ENCODE measurements at places on chromosomes 7 and 10.
A peak's percentile ranks its signal among the peaks of the same experiment; 100 is the strongest.

DNA sequence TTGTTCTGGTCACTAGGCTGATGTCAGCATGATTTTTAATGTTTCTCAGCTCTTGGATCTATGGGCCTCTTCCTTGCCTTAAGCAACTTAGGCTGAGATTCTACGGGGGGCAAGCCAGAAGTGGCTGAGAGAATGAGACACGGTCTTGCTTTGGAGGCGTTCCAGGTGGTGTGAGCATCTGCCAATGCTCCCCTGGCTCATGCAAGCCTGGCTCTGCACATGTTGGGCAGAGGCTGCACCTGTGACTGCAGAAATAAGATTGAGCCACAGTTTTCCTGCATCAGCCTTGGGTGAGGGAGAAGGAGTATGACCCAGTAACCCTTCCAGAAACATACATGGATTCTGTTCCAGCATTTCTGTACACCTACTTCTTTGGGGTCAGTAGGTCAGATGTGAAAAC lies 41.9 kb downstream of the C10orf120 start:
- no peak for DNase-seq

GRCh38 chr7:86366946-86367345 lies 276.8 kb upstream of the GRM3 start:
- no peak for DNase-seq

- no peak for DNase-seq
Observed at GRCh38 chr10:70174058-70174741, 3.9 kb upstream of the SAR1A start.

GRCh38 chr10:90461437-90462155 lies 396.2 kb downstream of the HTR7 start:
- DNase-seq: no peak

- peak; percentile 17 for DNase-seq
Observed at GRCh38 chr7:129225206-129225930, 538 bp downstream of the AHCYL2 start.

DNA sequence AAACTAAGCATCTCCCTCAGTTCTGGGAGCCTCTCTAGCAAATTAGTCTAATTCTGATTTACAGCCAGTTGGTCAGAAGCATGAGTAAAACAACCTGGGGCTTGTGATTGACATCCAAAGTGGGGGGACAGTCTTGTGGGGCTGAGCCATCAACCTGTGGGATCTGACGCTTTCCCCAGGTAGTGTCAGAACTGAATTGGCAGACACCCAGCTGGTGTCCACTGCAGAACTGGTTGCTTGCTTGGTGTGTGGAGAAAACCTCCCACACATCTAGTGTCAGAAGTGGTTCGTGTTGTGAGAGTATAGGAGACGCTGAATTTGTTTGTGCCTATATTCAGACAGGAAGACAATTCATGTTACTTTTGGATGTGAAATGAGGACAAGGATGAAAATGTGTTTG lies 92.2 kb upstream of the PDCD4 start:
- DNase-seq: no peak

DNA sequence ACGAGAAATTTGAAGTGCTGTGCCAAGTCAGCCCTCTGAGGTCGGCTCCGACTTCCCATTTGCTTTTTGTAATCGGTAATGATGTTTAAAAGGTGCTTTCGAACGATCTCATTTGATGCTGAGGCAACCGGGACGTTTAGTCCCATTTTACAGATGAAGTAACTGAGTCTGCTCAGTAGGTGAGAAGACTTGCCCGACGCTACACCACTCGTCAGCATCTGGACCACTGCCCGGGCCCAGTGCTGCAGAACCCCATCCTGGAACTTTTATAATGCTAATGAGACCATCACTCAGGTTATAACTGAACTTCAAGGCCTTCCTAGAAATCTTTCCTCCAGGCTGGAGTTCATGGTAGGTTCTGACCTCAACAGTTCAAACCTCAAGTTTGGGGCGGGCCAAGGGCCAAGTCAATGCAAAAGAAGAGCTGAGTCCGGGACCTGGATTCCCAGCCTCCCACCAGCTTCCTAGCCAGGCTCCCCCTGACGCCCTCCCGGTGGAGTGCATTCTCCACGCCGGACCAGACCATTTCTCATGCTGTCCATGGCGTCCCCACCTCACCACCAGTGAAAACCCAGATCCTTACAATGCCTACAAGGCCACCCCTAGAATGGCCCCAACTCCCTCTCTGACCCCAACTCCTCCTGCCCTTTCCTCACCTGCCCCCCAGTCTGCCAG lies 699 bp upstream of the PDLIM1 start:
- no peak for DNase-seq

GRCh38 chr7:31794851-31795344 lies 107.9 kb downstream of the PPP1R17 start:
- DNase-seq: no peak

GRCh38 chr10:35378541-35379210 lies 42.4 kb downstream of the CCNY start:
- no peak for DNase-seq

DNA sequence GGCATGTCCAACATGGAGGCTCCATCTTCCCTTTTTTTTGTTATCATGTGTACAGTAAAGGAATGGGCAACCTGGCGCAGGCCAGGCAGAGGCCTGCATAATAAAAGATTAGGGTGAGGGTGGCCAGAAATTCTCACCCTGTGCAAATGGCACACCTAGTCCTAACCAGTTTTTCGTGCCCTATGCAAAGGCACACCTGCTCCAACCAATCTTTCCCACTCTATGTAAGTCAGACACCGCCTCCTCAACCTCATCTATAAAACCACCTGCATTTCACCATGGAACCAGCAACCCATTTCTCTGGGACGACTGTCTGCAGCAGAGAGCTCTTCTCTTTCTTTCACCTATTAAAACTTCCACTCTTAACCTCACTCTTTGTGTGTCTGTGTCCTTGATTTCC lies 16.1 kb downstream of the TBATA start:
- DNase-seq: no peak

GRCh38 chr10:110634527-110635209 lies 9.5 kb upstream of the RBM20 start:
- DNase-seq: no peak

DNA sequence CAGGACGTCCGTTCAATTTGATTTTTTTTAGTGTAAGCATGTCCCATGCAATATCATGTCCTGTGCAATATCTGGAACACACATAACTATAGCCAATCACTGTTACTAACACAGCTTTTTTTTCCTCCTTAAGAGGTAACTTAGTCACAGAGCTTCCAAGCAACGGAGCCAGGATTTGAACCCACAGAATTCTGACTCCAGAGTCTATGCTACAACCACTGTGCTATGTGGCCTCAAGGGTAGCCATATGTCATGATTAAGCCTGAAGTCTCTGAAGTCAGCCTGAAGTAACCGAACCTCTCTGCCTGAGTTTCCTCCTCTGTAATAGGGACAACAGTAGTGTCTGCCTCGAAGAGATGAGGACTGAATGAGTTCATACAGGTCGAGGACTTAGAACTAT lies 42.2 kb upstream of the TCF7L2 start:
- no peak for DNase-seq

DNA sequence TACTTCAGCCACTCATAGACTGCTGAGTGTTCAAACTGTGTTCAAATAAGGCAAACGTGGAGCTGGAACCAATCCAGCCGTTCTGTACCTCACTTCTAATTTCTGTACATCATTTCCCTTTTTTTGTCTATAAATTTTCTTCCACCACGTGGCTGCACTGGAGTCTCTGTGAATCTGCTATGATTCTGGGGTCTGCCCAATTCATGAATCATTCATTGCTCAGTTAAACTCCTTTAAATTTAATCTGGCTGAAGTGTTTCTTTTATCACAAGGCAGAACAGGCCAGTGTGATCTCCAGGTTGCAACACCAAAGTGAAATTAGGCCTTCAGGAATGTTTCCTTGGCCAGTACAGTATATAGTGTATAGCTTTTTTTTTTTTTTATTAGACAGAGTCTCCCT lies 53.5 kb downstream of the DNAJC12 start:
- no peak for DNase-seq

DNA sequence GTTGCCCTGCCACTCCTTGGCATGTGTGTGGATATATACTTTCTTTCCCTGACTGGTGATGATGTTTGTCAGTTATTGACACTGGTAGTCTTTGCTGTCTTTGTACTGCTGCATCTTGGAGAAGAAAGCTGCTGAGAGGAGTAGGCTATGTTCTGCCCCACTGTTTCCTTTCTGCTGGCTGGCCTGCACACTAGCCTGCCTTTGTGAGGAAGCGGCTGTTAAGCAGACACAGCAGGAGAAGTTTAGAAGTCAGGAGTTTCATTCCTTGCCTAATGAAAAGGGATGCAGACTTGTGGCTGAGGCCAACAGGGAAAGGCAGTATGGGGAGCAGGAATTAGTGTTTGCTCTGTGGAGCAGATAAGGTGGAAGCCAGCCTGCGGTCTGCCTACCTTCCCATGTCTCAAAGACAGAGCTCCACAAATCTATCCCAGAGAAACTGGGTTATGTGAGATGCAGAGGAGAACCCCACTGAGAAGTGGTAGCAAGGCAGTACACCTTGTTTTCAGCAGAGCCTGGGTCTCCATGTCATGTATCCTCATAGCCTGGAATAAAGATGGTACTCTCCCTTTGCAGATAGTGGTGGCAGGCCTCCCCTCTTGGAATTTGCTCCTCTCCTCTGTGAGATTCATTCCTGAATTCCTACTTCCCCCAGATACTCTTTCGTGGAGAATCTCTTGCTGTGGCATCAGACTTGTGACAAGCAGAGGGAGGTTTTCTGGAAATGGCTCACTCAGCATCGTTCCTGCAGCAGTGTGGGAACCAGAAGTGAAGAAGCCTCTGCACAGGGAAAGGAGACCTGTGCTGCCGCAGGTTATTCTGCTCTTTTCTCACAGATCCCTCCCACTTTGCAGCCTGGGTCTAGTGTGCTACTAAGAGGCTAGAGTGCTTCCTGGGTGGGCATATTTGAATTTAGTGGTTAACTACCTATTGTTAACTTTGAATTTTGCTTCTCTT lies 130.2 kb downstream of the LRRC4 start:
- DNase-seq: no peak

DNA sequence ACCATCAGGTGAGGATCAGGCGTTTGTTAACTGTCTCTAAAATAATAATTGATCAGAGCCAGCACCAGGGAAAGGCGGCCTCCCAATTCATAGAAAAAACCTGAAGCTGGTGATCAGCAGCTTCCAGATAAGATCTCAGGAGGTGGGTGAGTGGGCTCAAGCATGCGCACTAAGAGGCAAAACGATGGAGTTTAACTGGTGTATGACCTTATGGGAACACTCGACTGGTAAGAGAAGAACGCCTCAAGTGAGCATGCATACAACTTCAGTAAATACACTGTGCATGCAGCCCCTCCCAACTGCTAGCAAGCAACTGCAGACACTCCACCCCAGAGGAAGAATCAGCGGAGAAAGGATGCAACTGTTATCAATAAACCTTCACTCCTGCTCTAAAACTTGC lies 18.1 kb downstream of the RAPGEF5 start:
- DNase-seq: no peak

DNA sequence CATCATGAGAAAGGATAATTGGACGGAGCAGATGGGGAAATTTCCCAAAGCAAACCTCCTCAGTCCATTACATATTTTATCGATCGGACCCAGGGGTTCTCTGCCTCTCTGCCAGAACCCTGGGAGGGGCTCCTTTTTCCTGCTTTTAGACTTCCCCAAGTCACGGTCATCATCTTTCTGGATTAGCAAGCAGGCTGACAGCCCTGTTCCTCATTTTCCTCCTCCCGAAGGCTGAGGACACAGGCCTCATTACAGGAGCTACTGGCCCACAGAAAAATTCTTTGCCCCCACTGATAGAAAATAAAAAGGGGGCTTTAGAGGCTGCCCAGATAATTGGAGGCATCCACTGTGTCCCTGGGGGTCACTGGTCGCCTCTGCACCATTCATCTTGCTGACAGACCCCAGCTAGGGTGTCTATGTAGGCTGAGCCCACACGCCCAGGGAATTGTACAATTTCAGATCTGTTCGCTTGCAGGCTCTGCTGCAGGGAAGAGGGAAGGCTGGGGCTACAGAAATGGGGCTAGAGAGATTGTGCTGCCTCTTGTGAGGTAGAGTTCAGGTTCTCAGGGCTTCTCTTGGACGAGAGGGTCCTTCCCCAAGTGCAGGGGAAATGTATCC lies 125.7 kb upstream of the SDK1 start:
- no peak for DNase-seq

DNA sequence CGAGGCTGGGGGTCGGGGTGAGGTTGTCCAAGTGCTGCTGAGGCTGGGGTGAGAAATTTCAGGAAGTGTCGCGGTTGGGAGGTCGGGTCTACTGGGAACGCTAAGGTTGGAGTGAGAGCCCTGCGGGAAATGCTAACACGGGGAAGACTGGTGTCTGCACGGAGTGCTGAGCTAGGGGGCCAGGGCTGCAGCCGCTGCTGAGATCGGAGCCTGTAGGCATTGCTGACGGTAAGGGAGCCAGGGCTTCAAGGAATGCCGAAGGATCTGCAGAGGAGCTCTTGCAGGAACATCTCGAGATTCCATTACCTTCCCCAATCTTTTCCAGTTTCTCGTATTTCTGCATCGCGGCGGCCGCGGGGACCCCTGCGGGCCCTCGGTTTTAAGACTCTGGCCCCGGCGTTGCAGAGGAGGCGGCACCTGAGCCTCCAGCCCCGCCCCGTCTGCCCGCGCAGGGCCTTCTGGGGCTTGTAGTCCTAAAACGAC lies at the start of gene CDK5:
Gene CDK5, minus strand, starts transcription at position 392 of the 483 bp plus-strand sequence. Its CDS starts 49 bp downstream, at position 343.
- DNase-seq: no peak

DNA sequence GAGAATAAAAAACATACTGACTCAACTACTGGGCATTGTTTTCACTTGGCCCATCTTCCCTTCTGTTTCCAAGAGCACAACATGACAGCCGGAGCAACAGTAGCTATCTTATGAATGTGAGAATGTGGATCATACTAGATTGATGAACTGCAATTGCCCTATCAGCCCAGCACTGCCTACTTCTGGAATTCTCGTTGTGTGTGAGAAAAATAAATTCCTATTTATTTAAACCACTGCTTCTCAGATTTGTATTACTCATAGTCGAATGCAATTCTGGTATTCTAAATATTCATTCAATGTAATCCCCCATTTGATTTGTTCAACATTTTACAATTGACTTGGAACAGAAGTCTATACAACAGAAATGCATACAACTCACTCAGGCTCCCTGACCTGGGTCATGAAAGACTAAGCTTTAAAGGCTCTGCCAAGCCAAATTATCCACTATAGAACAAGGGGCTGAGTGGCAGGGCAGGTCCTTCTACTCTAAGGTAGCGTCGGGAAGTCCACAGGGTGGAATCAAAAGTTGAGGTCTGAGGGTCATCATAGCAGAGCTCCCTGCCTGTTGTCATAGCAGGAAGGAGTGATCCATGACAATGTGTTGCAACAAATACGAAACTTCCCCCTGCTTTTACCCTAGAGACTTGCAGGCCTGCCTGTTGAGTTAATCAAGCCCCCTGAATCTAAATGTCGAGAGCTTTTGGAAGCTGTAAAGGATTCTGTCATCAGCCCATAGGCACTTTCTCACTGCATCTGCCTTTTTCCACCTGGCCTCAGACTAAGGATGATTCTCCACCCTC lies 12.4 kb upstream of the JAZF1 start:
- no peak for DNase-seq
